ENCODE measurements at places on chromosomes 16 and 17. TPM values are rescaled to one million over a fixed set of nuclear protein-coding genes. Genes with fewer than 3 reads are reported as not detected.

- DNase-seq: no peak
These were observed 330 bp upstream of the KRTAP29-1 start for GRCh38 chr17:41302981-41303380.

KRT15 gene
- polyA plus RNA-seq: not detected

GRCh38 chr17:34503528-34504195 is 75.7 kb upstream of the TMEM132E start:
- no peak for DNase-seq

TMC6 gene
- 128 TPM for polyA plus RNA-seq

DNA sequence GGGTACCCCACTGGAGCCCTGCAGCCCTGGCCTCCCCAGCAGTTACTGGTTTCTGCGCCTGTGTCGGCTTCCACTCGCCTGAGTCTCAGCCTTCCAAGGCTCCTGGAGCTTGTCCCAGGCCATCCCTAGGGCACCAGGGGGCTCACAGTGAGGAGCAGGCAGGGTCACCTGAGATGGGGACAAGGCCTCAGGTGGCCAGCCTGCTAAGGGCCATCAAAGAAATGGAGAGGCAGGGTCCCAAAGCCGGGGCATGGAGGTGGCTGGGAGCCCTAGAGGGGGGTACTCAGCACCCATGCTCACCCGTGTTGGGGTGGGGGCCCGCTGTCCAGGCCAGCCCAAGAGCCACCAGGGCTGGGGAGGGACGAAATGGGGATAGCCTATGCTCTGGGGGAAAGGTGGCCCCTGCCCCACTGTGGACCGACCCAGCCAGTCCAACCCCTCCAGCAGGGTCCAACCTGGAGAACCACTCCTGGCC is 1.3 kb downstream of the FASN start:
- DNase-seq: no peak

LAT gene
- polyA plus RNA-seq: 0.56 TPM

DNA sequence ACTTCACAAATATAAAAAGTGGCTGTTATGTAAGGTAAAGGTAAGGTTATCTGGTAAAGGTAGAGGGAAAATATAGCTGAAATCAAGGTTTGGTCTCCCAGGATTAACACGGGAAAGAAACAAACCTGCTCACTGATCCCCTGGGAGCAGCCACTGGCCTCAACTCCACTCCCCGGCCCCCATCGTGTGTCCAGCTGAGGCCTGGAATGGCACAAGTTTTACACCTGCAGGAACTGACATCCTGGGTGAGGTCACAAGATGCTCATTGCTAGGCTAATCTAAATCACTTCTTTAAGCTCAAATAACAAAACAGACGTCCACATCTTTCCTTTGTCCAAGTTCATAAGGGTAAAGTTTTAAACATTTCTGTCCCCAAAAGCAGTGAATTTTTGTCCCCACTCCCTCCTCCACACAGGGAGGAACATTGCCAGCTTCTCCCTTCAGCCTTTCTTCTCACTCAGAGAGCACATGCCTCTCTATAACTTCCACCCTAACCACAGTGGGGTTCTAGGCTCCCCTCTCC is 46.3 kb downstream of the ERN1 start:
- no peak for DNase-seq

TPSD1 gene
- polyA plus RNA-seq: not detected

DNA sequence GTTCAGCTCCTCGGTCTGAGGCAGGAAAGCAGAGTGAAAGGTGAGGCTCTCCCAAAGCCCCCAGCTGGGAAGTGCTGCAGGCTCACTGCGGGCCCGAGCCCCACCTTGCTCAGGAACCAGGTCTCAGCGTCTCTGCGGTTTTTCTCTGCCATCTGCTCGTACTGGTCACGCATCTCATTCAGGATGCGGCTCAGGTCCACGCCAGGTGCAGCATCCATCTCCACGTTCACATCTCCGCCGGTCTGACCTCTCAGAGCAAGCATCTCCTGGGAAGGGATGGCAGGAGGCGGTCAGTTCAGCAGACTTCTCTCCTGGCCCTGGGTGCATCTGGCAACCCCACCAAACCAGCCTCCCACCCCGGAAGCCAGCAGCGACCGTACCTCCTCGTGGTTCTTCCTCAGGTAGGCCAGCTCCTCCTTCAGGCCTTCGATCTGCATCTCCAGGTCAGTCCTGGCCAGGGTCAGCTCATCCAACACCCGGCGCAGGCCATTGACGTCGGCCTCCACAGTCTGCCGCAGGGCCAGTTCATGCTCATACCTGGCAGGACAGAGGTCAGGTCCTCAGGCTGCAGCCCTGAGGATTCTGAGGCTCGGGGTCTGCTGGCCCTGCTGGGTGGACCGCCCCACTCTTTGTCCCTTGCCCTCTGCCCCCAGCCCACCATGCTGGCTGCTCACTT is 1.5 kb downstream of the KRT16 start:
- DNase-seq: no peak

MARCHF10 gene
- polyA plus RNA-seq: 1.1 TPM

FOXC2 gene
- polyA plus RNA-seq: 3.7 TPM

Measured in cardiac muscle cell (in vitro differentiated cells and primary cell).